Adipocyte (in vitro differentiated cells): ENCODE measurements at places on chromosomes 6 and 20.

DNA sequence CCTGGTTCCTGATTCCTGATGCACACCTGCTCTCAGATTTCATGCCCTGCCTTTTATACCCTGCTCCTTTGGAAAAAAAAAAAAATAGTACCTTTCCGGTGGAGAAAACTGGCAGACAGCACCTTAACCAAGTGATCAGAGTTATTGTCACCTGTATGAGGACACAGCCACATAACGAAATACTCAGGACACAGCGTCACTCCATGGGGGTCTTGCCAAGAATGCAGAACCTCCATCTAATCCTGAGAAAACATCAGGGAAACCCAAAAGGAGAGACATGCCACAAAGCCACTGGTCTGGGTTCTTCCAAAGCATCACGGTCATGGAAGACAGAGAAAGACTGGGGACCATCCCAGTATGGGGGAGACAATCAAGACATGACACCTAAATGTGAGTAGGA, 29.1 kb downstream of the BFSP1 start:
- no peak for DNase-seq

DNA sequence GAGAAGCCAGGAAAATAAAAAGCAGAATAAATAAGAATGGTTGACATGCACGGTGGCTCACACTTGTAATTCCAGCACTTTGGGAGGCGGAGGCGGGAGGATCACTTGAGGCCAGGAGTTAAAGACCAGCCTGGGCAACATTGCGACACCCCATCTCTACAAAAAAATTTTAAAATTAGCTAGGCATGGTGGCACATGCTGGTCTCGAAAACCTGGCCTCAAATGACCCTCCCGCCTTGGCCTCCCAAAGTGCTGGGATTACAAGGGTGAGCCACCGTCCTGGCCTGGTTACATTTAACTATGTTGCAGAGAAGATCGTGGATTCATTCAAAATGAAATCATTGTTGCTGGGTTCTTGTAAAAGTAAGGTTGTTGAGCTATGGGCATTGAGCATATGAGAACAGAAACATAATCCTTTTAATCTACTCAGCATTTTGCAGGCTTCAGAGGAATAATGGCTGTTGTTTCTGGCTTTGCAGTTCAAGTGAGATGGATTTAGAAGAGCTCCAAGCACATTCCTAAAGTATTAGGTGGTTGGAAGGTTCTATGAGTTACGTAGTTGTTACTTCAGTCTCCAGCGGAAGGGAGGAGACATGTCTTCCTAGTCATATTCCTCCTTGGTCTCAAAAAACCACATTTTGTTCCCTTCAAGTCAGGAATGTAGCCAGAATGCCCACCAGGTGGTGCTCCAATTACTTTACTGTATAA, 45.6 kb upstream of the RAB23 start:
- DNase-seq = peak; percentile 96

DNA sequence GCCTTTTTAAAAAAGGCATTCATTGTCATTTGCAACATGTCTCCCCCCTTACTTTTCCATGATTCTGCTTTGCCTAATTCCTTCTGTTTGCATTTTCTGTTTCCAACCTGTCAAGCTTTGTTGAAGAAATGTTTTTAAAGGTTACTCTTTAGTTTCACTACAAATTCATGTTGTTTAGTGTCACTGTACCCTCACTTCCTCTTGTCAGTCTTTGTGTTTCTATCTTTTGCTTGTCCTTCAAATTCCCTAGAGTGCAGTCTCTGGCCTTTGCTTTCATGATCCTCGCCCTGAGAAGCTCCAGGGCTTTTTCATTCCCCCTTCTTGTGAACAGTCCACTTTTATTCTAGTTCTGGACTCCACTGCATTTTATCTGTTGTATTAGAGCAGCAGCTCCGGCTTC, 90.6 kb downstream of the MAP3K4 start:
- DNase-seq = no peak

GRCh38 chr6:23705697-23706096, 420.3 kb upstream of the NRSN1 start:
- no peak for DNase-seq

DNA sequence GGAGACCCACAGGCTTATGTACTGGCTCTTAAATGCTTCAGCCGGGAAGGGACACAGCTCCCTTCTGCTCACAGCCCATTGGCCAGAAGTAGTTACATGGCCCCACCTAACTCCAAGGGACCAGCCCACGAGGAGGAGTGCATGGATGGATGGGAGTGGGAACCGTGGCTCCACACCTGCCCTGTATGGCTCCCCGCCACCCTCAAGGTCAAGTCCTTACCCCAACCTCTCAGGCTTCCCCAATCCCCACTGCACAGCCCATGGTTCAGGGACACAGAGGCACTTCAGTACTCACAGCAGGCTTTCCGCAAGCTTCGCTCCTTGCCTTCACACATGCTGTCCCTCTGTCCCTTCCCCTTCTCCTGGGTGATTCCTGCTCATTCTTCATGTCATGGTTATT, 137.9 kb upstream of the KCNG1 start:
- DNase-seq = no peak

GRCh38 chr6:16229700-16230099, 8.7 kb upstream of the GMPR start:
- DNase-seq = no peak

- no peak for DNase-seq
Observed at GRCh38 chr6:105515054-105515453, 112.2 kb upstream of the PREP start.

DNA sequence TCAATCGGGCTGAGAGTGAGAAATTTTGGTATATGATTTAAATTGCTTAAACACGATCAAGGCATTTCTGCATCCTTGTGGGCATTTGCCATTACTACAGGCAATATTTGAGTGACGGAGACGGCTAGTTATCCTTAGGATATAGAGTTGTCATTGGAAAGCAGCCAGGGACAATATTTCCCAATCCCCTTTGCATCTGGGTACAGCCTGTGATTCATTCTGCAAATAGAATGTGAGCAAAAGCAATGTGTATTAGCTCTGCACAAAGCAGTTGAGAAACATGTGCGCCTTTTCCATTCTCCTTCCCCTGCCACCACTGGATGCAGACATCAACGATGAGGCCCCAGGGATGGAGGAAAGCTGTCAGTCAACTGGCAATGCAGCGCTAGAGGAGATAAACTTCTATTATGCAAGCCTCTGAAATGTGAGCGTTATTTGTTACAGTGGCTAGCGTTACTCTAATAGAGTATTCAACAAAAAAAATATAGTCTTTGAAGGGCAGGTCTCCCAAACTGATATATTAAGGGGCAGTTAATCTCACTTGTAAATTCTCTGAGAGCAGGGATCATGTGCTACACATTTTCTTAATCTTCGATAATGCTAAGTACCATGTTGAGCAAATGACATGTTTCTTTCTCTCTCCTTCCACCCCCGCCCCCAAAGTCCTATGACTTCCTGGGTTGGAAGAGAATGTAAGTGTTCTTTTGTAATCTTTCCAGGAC, 37.1 kb upstream of the NCOA3 start:
- peak; percentile 99 for DNase-seq

- DNase-seq = peak; percentile 83
Observed at GRCh38 chr6:106512048-106512967, 117.0 kb downstream of the RTN4IP1 start.

- DNase-seq = peak; percentile 71
Observed at GRCh38 chr6:90574610-90575009, 12.3 kb downstream of the MAP3K7 start.

DNA sequence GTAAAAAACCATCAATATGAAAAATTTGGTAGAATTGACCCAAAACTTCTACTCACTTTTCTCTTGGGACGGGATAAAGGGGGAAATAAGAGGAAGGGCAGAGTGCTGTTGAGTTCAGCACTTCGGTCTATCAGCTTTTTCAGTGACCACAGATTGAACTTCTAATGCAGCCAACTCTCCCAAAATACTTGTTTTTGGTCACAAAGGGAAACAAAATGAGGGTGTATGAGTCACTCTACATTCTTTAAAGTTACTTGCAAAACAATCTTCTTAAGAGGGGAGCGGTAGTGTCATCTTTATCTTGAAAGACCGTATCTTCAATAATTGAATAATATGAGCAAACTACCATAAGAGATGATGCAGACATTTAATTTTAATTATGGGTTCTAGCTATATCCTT, 661.3 kb downstream of the CD109 start:
- DNase-seq = peak; percentile 55

DNA sequence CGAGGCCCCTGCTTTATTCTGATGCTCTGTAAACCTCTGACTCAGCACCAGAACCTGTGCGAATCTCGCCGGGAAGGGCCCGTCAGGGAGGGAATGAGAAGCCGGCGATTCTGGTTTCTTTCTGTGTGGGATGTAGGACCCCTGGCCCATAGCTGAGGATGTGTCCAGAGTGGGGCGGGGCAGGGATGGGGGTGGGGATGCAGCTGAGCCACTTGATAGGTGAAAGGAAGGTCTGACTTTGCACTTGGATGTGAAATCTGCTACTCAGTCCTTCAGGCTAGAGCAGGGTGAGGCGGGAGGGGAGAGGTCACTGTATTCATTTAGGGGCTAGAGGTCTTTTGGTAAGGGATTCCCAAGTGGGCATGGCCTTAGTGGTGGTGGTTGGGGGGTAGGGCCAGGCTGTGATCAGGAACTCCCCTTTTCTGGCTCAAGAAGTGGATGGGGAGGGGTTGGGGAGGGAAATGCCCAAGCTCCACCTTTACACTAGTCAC, 2.3 kb downstream of the TOX2 start:
- DNase-seq = peak; percentile 73

GRCh38 chr6:100472674-100473073, 8.0 kb upstream of the SIM1 start:
- DNase-seq = no peak

DNA sequence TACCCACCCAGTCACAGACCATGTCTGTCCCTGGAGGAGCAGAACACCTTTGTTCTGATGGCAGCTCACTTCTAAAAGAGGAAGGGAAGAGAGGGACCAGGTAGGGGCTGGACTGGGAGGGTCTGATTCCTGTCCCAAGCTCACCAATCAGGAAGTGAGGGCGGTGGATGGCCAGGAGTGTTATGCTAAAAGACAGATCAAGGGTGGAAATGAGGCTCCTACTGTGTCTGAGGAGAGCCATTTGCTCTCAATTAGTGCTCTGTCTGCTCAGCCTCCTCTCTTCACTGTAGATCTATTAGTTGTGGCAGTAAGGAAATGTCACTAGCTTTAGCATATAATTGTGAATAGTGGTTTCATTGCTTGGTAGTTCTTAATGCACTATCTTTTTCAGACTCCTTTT, 72.5 kb downstream of the ARMC2 start:
- DNase-seq = no peak

- DNase-seq = no peak
Observed at GRCh38 chr6:389622-390021, 1.9 kb upstream of the IRF4 start.

GRCh38 chr6:6091608-6092002, 84.9 kb upstream of the NRN1 start:
- DNase-seq = no peak

DNA sequence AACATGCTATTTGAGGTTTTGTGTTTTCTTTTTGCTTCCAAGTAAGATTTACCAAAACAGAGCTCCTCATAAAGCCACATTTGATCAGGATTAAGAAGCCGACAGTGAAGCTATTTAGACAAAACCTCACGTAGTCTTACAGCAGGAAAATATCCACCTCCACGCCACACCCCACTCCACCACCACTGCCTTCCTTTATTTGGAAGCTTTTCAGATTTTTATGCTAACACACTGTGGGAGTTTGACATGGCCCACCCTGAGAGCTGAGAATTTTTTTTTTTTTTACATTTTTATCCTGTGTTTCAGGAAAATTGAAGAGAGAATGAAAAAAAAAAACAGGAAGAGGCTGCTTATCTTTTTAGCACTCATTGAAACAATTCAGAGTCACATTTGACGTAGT, 104.8 kb upstream of the MC3R start:
- no peak for DNase-seq

DNA sequence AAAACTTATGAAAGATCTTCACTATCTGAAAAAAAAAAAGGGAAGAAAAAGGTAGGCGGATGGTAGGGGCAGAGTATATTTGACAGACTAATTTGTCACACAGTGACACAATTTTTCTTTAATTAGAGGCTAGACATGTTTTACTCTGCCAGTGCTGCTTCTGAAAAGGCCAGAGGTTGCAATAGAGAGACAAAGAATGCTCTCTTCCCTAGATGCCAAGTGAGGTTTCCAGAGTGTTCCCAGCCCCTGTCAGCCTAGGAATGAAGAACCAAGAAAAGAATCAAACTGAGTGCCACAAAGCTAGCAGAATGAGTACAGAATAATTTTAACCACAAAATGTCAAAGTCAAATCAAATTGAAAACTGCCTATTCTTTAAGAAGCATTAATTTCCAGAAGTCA, 13.0 kb downstream of the PNISR start:
- DNase-seq = no peak

- DNase-seq = no peak
Observed at GRCh38 chr6:40634429-40634828, 47.3 kb upstream of the LRFN2 start.

DNA sequence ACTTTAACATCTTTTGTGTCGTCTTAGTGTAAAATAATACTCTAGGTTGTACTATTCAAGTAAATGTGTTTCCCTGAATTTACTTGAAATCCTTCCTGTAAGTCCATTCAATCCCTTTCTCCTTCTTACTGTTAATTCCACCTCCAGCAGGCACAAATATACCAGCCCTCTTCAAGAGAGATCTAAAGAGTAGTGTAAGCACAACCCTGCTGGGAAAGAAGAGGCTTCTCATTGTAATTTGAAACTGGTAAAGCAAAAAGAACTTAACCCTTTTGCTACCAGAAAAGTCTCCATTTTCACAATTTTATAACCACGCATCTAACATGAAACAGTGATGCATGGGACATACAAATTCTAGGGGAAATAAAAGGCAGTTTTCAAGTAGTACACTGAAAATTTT, at the start of gene BMP5:
Gene BMP5, minus strand, starts transcription at position 191 of the 400 bp plus-strand sequence. CDS start 725 bp downstream, outside the sequence.
- no peak for DNase-seq

- no peak for DNase-seq
Observed at GRCh38 chr6:74480561-74480960, 725.3 kb downstream of the COL12A1 start.

GRCh38 chr6:65830151-65830550, 123.1 kb upstream of the EYS start:
- DNase-seq = no peak

- no peak for DNase-seq
Observed at GRCh38 chr6:103872678-103873077, 987.0 kb downstream of the HACE1 start.

DNA sequence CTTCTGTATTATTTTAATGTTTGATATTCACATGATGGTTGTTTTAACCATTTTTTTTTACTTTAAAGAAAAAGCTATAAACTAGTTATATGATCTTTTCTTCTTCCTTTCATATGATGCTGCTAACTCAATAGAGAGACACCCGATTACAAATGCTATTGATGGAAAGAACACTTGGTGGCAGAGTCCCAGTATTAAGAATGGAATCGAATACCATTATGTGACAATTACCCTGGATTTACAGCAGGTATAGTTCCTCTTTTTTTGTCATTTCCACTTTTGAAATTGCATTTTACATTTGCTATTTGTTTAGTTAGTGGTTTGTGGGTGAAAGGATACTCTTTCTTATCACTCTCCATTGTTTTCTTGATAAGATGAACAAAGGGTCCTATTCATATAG, 176.7 kb downstream of the LAMA2 start:
- no peak for DNase-seq
